D341Med (cell line): ENCODE measurements at places on chromosomes 6 and 20.

GRCh38 chr20:64035933-64036345, at the start of gene C20orf204:
Gene C20orf204 (plus strand): TSS chr20:64036182. CDS start chr20:64036324, 142 bp downstream.
- no peak for DNase-seq

DNA sequence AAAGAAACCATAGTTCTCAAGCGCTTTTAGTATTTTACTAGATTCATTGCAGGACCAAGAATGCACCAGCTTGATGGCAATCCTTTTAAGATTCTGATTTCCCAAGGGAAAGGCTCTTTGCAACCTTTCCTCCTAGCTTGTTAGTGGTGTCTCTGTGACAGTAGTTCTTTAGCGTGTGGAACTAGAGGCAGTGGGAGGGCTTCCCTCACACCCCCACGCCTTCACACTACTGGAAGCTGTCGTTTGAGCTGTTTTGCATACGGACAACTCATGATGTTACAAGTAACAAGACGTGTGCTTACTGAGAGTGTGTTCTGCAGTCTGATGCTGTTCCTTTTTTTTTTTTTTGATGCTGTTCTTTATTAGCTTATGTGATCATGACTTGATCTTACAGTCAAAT, 34.1 kb downstream of the EYA4 start:
- DNase-seq = no peak

DNA sequence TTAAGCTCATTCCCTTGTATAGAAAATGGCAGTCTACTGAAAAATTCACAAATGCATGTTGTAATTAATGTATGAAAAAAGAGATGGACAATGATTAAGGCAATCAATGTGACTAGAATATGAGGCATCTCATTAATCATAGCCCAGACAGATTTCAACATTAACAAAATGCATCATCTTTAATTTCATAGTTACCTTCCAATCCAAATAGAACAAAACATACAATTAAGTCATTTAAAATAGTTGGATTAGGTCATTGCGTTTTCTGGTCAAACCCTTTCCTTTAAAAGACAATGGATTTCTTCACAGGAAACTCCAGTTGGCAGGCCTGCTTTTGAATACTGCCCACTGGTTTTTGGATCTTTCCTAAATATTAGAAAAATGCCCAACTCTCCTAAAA, 203.9 kb downstream of the HAO1 start:
- DNase-seq = no peak

- DNase-seq = no peak
Measured at GRCh38 chr20:43963233-43963632, 48.6 kb downstream of the TOX2 start.

GRCh38 chr20:3239026-3239866, at the start of gene SLC4A11:
Gene SLC4A11 (minus strand): TSS chr20:3239190. CDS start chr20:3239137, 53 bp downstream.
- DNase-seq = peak; percentile 88

DNA sequence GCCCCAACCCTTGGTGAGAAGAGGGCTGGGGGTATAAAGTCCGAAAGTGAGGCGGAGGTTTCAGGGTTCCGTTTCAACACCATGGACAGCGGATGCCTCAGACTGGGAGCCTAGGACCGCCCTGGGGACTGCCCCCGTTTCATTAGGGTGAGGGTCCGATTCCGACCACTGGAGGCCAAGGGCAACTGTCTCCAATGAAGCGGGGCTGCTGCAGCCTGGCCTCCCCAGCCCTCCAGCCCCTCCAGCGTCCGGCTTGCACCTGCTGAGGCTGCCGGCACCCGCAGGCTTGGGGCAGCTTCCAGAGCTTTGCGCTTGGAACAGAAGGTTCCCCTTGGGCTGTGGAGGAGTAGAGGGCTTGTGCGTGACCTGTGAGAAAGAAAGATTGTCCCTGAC, 39.9 kb downstream of the YTHDF1 start:
- DNase-seq = no peak

- peak; percentile 67 for DNase-seq
Measured at GRCh38 chr6:136113736-136114173, 136.4 kb downstream of the MTFR2 start.

GRCh38 chr6:138142806-138143205, 18.9 kb upstream of the ARFGEF3 start:
- DNase-seq = no peak

- no peak for DNase-seq
Measured at GRCh38 chr20:11305406-11305805, 612.3 kb upstream of the BTBD3 start.

- DNase-seq = no peak
Measured at GRCh38 chr6:24078200-24078599, 47.8 kb upstream of the NRSN1 start.

- no peak for DNase-seq
Measured at GRCh38 chr6:108714766-108715414, 133.3 kb upstream of the ARMC2 start.

DNA sequence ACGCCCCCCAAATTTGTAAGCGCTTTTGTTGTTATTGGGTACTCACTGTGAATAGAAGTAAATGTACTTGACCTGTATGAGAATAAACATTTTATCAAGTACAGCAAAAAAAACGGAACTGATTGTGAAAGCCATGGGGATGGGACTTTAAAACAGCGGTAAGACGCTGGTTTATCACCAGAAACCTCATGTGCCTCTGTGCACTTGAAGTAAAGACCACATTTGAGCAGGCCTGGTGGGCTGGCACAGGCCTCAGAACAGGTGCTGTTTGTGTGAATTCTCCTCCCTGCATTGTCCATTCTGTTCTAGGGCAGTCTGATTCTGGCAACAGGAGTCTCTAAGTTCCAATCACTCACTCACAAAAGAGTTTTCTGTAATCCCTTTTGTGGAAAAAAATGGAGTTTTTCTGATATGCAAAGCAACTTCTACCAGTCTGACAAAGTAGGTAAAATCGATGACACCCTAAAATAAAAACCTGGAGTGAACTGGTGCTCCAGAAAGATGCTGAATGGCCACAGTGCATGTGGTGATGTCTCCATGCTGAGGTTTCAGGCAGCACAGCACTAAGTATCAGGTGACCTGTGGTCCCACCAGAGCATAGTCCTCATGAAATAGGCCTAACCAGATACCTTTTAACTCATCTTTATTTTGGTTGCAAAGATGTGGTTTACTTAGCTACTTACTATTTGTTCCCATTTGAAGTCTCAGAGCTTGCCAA, 53.9 kb downstream of the STX7 start:
- DNase-seq = no peak

GRCh38 chr6:135913785-135914184, 62.3 kb downstream of the PDE7B start:
- no peak for DNase-seq

DNA sequence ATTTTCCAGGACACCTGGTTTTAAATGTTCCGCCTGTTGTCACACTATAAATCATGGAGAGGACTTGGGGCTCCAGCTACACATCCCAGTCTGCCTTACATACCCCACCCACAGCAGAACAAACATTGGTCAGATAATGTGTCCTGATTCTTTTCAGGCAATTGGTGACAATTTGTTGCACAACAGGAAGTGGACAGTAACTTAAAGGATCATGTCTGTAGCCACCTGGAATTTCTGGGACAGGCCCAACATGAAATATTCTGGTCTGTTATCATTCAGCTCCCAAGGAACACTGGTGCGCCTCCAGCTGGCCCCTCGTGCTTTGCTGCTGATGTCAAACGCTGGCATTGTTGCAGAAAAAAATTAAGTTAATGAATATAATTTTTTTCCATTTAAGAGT, 117.2 kb downstream of the SOBP start:
- DNase-seq = no peak

GRCh38 chr6:150835620-150836019, 29.9 kb upstream of the MTHFD1L start:
- no peak for DNase-seq

GRCh38 chr6:148427333-148427732, 84.7 kb downstream of the SASH1 start:
- DNase-seq = no peak

DNA sequence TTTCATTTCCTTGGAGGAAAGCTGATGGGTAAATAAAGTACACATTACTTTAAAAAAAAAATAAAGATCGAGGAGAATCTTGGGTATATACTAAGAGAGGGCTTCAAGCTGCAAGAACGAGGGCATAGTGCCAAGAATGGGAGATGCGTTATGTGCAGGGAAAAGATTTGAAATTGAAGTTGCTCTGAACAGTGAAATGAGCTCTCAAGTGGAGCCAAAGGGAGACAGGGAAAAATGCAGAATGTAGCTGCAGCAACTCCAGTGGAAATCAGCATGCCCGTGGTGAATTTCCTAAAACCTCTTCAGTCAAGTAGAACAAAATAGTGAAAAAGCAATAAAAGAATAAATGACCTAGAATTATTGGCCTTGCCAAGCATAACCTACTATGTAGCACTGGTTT, 11.4 kb upstream of the COL9A1 start:
- DNase-seq = no peak

DNA sequence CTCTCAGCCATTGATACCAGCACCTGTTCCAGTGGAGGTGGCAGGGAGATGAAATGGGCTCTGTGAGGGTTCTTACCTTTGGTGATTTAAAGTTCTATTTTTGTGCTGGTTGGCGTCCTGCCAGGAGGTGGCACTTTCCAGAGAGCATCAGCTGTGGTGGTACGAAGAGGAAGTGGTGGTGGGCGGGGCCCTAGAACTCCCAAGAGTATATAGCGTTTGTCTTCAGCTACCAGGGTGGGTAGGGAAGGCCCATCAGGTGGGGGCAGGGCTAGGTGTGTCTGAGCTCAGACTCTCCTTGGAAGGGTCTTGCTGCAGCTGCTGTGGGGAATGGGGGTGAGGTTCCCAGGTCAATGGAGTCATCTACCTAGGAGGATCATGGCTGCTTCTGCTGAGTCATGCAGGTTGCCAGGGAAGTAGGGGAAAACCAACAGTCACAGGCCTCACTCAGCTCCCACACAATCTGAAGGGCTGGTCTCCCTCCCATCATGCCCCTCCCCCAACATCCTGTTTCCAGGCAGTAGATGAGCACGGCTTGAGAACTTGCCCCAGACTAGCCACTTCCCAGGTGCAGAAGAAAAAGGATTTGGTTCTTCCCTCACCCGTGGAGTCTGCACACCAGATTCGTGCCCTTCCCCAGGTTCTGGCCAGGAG, 46.6 kb downstream of the MOXD1 start:
- no peak for DNase-seq

GRCh38 chr20:64036346-64037198, 590 bp downstream of the C20orf204 start:
- no peak for DNase-seq

DNA sequence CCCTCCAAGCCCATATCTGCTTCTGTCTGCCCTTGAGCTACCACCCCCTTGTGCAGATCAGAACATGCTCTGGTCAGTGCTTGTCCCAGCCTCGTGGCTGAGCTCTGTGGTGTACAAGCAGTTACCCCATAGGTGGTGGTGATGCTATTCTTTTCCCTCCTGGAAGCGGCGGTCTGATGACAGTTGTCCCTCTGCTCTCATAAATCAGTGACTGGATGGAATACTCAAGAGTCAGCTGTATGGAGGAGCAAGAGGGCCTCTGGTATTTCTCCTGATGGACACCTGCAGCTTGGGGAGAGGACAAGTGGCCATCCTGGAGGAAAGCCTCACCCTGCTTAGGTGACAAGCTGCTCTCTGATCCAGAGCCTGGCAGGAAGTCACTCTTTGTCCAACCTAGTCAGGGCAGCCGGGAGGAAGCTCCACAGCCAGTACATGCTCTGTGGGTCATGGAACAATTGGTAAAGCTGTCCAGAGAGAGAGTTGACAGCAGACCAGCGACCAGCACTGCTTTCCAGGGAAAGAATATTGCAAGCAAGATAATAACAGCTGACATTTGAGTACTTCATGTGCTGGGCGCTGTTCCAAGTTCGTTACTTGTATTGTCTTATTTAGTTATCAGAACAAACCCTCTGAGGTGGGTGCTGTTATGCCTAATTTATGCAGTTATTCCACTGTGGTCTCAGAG, 47.1 kb downstream of the SCAND1 start:
- no peak for DNase-seq

GRCh38 chr6:109690373-109690736, 647 bp downstream of the AK9 start:
- peak; percentile 80 for DNase-seq

DNA sequence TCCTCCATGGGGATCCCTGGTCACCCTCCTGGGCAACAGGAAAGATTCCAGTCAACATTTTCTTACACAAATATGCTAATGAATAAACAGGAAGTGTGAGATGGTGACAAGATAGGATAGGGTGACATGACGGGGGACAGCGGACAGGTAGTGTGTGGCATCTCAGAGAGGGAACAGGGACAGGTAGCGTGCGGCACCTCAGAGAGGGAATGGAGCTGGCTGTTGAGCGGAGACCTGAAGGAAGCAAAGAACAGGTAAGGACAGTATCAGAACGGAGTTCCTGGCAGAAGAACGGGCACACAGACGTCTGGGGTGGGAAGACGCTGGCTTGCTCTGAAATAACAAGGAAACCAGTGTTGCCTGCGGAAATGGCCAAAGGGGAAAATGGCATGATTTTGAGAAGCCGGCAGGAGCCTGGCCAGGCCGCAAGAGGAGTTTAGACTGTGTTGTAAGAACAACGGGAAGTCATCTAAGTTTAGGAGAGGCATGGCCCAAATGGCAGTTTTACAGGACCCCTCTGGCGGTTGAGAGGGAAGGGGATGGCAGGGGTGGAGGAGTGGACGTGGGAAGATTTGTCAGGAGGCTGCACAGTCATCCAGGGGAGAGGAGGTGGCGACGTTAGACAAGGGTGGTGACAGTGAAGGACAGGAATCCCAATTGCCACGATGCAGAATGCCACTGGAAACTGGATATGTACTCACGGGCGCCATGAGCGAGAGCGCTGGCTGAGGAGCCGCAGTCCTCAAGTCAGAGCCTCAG, 111.6 kb downstream of the JPH2 start:
- no peak for DNase-seq

GRCh38 chr6:108556250-108556649, 4.5 kb upstream of the FOXO3 start:
- DNase-seq = no peak

DNA sequence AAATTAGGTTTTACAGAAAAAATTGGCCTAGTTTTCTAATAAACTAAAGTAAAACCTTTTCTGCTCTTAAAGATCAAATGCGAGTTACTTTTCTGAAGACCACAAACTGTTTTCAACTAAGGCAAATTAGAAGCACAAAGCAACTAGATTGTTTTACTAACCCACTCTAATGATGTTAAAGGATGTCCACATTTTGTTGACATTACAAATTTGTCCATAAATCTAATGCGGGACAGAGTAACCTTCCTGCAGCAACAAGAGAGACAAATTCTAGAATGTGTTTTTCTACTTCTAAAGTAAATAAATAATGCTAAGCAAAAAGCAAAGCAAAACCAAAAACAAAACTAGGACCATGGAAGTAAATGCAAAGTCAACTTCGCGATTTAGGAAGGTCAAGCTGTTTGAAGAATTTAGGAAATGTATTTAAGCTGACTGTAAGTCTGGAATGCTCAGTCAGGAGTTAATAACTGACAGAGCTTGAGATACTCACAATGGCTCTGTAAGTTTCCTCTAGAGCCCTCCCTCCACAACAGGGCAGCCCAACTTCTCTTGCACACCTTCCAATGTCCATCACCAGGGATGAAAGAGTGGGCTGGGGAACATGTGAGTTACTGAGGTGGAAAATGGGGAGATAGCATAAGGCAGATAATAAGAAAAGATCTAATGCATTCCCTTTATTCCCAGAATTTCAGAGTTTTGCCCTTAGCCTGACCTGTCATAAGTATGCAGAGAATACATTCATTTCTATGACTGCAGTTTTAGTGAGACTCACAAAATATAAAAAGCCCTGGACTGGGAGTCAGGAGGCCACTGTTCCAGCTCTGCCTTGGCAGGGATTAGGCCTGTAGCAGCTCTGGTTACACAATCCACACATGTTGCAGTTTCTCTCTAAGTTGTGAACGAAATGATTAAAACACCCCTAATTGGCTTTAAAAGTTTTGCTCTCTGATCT, 158.8 kb downstream of the FOXA2 start:
- no peak for DNase-seq
